ENCODE measurements at places on chromosomes 1 and 21.

- DNase-seq: peak; percentile 54
These were observed 655 bp downstream of the USF1 start for GRCh38 chr1:161044908-161045735.

GRCh38 chr1:38992412-38993111 lies 1.5 kb downstream of the AKIRIN1 start:
- DNase-seq: no peak

DNA sequence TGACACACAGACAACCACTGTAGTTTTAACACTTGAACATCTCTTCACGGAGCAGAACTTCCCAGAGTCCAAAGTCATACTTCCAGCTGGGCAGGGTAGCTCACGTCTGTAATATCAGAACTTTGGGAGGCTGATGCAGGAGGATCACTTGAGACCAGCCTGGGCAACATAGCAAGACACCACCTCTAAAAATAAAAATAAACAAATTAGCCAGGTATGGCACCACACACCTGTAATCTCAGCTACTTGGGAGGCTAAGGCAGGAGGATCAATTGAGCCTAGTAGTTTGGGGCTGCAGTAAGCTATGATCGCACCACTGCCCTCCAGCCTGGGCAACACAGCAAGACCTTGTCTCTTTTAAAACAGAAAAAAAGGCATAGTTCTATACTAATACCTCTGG lies 24.3 kb upstream of the EFHD2 start:
- DNase-seq: no peak

- DNase-seq: no peak
These were observed 18.5 kb downstream of the WASF2 start for GRCh38 chr1:27471477-27471876.

GRCh38 chr1:24203404-24203803 lies 16.3 kb upstream of the IFNLR1 start:
- no peak for DNase-seq

Measured in stimulated activated CD8-positive, alpha-beta memory T cell treated with anti-CD3 and anti-CD28 coated beads, Interleukin-2, amount 100 ng/mL, for 48 hours (primary cell).